Panc1 (cell line): ENCODE measurements at places on chromosomes 4 and X.

- no peak for DNase-seq
Measured at GRCh38 chr4:177802162-177802561, 359.9 kb upstream of the AGA start.

- DNase-seq: no peak
Measured at GRCh38 chrX:111896148-111896547, 20.2 kb downstream of the TRPC5OS start.

- DNase-seq: no peak
Measured at GRCh38 chr4:178349601-178350000, 907.4 kb upstream of the AGA start.

GRCh38 chrX:132716006-132716405, 227.2 kb upstream of the MBNL3 start:
- no peak for DNase-seq

- DNase-seq: no peak
Measured at GRCh38 chr4:146229406-146229805, 15.1 kb downstream of the REELD1 start.

DNA sequence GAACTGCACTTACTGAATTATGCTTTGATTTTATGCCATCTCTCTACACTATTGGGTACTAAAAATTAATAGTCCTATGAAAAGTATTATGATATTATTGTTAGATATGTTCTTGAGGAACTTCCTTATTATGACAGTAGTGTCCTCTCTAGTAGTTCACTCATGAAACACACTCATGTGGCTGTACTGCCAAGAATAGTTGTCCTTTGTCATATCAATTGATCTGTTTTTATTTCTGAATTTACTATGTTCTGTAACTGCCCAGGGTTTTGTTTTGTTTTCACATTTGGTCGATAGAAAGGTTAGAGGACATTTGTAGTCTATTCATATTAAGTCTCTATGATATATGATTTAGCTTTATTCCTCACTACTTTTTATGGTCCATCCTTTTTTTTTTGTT, 215.2 kb downstream of the PPARGC1A start:
- DNase-seq: no peak

DNA sequence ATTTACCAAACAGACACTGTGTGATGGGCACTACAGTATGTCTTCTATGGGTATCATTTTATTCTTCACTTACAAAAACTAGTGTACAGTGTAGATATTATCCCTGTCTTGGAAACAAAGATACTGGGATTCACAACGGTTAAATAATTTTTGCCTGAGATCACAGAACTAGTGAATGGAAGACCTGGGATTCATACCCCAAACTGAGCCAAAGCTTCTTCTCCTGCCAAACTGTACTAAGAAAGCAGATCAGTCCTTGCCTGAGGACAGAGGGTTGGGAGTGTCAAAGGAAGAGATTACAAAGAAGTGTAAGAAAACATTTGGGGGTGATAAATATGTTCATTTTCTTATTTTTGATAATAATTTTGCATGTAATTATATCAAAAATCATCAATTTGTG, 43.1 kb downstream of the PPA2 start:
- no peak for DNase-seq

DNA sequence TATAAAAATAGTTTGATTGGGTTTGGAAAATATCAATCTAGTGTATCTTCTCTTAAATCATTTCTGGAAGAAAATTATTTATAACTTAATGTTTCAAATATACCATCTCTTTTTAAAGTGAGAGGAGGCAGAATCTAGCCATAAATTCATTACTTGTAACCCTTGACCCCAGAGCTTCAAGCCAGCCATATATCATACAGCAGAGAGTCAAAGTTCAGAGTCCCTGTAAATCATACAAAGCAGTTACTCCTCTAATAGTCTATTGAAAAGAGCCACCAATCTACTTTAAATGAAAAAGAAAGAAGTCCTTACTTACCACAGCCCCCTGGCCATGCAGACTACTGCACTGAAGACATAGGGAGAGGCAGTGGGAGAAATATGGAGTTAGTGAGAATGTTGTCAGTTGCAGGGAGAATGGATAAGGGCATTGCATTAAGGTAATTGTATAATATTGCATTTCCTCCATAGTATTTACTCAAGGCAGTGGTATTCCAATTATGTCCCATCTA, 229.5 kb downstream of the NKX6-1 start:
- DNase-seq: no peak

- no peak for DNase-seq
Measured at GRCh38 chr4:106245176-106245575, 70.8 kb downstream of the TBCK start.

- DNase-seq: no peak
Measured at GRCh38 chr4:60992037-60992436, 208.1 kb upstream of the ADGRL3 start.
